EL (cell line): ENCODE measurements at places on chromosomes 1 and 21.

DNA sequence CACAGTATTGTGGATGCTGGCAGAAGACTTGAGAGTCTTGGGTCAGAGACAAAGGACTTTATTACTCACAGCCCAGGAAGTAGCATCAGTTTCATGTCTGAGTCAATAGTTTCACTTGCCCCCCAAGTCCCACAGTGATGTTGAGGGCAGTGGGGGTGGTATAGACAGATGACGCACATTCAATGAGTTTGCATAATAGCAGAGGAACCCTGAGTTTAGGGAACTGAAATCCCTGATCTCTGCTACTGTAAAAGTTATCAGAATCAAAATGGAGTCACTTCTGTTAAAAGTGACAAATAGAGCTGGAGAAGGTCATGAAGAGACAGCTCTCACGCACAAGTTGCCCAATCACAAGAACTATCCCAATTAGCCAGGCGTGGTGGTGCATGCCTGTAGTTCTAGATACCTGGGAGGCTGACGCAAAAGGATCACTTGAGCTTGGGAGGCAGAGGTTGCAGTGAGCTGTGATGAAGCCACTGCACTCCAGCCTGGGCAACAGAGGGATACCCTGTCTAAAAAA, 11.5 kb upstream of the HCRTR1 start:
- peak; percentile 66 for DNase-seq

DNA sequence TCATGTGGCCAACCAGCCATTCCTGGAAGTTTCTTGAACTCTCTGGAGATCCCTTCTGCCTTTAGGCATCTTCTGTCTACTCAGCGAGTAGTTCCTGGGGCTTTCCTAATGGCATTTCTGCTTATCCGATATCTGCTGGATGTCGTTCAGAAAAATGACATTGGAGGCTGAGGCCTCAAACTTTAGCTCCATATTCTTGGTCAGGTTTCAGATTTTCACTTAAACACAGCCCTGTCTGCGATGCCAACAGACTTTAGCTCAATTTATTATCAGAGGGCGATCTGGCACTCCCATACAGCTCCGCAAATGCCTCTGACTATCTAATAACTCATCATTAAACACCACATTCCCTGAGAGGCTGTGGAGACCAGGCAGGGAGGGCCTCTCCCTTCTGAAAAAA, 46.3 kb upstream of the ETS2 start:
- DNase-seq: peak; percentile 32

- DNase-seq: peak; percentile 89
These were observed 332.4 kb downstream of the CAMTA1 start for GRCh38 chr1:7117399-7118281.

- DNase-seq: no peak
These were observed 21.8 kb upstream of the VTCN1 start for GRCh38 chr1:117232531-117232930.

DNA sequence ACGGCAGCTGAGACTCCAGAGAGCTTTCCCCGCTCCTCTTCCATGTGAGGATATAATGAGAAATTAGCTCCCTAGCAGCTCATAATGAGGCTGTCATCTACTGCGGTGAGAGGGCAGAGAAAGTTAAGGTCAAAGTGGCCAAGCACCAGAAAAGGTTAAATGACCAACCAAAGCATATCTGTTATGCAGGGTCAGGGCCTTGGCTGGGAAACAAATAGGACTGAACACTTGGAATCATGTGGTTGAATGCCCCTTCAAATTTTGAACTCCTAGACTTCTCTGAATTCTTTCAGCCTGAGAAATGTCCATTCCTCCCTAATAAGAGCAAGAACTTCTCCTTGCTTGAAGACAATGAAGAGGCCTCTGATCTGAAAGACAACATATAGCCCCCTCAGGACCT, 115.9 kb downstream of the TM2D1 start:
- no peak for DNase-seq

- peak; percentile 1 for DNase-seq
These were observed 248.8 kb upstream of the FOXD3 start for GRCh38 chr1:63073309-63074306.

DNA sequence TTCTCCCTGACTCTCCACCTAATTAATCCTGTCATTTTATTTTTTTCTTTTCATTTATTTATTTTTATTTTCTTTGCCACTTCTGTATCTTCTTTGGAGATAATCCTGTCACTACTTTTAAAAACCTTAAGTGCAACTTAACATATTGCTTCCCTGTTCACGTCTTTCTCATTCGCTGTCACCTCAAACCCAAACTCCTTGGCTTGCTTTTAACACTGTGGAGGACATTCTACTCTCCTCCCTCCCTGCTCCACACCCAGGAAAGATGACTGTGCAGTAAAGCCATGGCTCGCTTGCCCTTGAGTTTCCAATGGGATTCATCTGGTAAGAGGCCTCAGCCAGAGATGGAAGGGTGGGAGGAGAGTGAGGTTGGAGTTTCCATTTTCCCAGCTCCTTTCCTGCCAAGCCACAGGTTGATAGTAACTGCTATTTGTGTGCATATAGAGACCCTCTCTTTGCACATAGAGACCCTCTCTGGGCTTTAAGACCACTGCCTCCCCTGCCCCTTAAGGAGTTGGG, 6.4 kb upstream of the BRWD1 start:
- no peak for DNase-seq

GRCh38 chr1:114355240-114355639, 155.8 kb downstream of the TRIM33 start:
- DNase-seq: no peak

DNA sequence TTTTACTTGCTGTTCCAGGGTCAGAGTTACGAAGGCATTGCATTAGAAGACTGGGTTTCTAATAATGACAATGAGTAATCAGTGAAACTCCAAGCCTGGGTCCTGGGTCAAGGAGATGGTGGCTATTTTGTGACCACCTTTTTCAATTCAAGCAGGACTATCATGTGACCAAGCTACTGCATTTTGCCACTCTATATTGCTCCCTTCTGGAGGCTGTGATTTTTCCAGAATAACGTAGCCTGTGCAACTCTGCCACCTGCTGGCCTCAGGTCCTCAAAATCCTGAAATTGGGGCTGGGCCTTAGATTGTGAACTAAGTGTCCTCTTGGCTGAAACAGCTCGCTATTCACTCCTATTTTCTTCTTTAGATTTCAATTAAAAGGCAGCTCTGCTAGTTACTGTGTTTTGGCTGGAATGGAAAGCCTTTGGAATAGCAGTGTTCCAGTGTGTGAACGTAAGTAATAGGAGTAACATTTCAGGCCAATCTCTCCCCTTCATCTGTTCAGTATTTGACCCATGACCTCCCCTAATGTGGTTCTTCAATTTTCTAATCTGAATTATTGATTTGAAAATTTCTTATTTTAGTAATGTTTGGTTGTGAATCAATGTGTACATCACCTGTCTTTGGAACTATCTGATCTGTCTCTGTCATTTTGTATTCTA, 52.9 kb upstream of the CD46 start:
- DNase-seq: peak; percentile 65

DNA sequence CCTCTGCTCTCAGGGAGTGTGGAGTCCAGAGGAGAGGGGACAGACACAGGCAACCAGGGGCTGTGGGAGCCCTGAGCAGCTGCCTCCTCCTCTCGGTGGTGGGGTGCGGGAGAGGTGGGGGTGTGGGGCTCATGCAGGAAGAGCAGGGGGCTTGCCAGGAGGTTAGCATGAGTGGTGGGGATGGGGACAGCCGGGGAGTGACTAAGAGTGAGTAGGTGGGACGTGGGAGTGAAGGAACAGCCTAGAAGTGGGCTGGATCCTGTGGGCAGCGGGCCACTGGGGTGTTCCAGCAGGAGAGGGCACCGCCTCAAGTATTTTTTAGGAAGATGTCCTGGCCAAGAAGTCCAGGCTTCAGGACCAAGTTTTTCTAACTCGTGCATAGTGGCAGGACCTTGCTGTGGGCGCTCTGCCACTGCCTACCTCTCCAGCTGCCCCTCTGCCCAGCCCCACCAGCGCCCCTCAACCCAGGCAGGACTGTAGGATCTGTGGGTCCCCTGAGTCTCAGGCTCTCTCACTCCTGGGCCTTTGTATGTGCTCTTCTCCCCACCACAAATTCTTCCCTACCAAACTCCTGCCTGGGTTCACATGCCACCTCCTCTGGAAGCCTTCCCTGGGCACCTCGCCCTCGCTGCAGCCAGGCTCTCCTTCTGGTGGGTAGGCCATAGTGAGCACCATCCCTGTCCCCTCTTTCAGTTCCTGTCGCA, 18.8 kb upstream of the LHX4 start:
- DNase-seq: no peak

- no peak for DNase-seq
These were observed 159.7 kb downstream of the PTGER3 start for GRCh38 chr1:70887936-70888335.

DNA sequence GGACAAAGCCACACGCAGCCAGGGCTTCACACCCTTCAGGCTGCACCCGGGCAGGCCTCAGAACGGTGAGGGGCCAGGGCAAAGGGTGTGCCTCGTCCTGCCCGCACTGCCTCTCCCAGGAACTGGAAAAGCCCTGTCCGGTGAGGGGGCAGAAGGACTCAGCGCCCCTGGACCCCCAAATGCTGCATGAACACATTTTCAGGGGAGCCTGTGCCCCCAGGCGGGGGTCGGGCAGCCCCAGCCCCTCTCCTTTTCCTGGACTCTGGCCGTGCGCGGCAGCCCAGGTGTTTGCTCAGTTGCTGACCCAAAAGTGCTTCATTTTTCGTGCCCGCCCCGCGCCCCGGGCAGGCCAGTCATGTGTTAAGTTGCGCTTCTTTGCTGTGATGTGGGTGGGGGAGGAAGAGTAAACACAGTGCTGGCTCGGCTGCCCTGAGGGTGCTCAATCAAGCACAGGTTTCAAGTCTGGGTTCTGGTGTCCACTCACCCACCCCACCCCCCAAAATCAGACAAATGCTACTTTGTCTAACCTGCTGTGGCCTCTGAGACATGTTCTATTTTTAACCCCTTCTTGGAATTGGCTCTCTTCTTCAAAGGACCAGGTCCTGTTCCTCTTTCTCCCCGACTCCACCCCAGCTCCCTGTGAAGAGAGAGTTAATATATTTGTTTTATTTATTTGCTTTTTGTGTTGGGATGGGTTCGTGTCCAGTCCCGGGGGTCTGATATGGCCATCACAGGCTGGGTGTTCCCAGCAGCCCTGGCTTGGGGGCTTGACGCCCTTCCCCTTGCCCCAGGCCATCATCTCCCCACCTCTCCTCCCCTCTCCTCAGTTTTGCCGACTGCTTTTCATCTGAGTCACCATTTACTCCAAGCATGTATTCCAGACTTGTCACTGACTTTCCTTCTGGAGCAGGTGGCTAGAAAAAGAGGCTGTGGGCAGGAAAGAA, 8.1 kb downstream of the PSRC1 start:
- DNase-seq: peak; percentile 79

- DNase-seq: peak; percentile 29
These were observed 124.0 kb downstream of the GPATCH2 start for GRCh38 chr1:217506878-217507277.

GRCh38 chr1:24929398-24930259, 447 bp downstream of the RUNX3 start:
- DNase-seq: peak; percentile 40

GRCh38 chr1:245332513-245332912, 177.7 kb downstream of the KIF26B start:
- no peak for DNase-seq
